ENCODE measurements at places on chromosomes 5 and 9.

DNA sequence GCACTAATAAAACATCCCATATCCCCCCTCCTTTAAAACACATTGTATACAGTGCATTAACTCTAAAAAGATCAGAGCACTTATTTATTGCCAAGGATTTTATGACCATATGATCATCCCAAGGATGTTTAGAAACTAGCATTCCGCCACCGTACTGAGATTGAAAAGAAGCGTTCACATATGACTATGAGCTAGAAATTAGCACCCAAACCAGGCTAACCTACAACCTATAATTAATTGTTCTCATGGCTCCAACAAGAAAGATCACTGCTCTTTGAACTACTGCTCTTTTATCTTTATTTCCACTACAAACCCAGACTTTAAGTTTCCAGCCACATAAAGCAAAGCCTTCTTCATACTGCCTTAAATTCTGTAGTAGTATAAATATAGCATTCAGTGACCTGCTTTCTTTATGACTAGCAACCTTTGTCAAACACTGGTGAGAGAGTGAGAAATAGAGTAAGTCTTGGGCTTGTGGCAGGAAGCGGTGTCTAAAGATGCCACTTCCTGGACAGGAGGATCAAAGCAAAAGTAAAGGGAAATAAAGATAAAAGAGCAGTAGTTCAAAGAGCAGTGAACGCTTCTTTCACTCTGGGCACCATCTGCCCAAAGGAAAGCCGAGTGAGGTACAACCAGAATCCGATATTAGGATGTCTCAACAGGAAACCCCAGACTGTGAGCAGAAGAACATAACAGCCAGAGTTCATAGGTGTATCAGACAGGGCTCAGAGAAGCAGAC lies 151.1 kb upstream of the ERCC6L2 start:
- DNase-seq = no peak

GRCh38 chr5:81212211-81212751 lies 20.8 kb upstream of the CKMT2 start:
- no peak for DNase-seq

- DNase-seq = no peak
Measured at GRCh38 chr5:96952974-96953730, 17.3 kb downstream of the LNPEP start.

- DNase-seq = no peak
Measured at GRCh38 chr9:86202338-86202882, 57.0 kb downstream of the C9orf153 start.

DNA sequence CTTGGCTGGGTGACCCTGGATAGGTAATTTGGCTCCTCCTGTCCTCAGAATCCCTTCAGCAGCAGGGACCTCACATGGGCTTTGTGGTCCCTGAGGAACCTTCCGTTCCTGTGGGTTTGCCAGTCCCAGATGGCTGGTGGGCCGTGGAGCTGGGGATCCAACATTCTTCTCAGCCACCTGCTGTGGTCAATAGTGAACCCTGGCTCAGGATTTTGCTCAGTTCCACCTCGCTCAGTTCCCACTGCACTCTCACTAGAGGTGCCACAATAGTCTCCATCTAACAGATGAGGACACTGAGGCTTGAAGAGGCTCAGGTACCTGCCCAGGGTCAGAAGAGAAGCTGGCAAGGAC lies 17.1 kb upstream of the SPOUT1 start:
- DNase-seq = no peak

- no peak for DNase-seq
Measured at GRCh38 chr9:25003686-25004085, 458.0 kb upstream of the IZUMO3 start.

DNA sequence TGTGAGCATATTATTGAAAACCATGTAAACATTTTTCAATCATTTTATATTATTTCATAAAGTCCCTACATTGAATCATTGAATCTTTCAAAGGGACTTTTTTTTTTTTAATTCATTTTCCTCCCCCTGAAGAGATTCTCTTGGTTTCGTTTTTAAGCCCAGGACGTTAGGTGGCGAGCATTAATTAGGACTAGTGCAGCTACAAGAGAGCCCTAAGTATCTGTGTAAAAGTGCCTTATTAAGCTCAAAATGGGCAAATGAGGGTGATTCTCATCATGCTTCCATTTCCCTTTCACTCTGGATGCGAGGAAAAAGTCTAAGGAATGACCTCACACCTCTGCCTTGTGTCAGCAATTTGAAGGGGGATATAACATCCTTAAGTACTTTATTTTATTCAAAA lies 517.9 kb upstream of the ITGA1 start:
- no peak for DNase-seq

- no peak for DNase-seq
Measured at GRCh38 chr9:125409637-125410521, 148.3 kb downstream of the GAPVD1 start.

Measured in stimulated activated CD4-positive, alpha-beta T cell treated with anti-CD3 and anti-CD28 coated beads, Interleukin-1b, Interleukin-23, amount 100 ng/mL, for 4 hours (primary cell).